Right renal pelvis (tissue), 4 donors: ENCODE measurements at places on chromosomes 5 and 9. TPM values are rescaled to one million over a fixed set of nuclear protein-coding genes. Genes with fewer than 3 reads are reported as not detected.

DNA sequence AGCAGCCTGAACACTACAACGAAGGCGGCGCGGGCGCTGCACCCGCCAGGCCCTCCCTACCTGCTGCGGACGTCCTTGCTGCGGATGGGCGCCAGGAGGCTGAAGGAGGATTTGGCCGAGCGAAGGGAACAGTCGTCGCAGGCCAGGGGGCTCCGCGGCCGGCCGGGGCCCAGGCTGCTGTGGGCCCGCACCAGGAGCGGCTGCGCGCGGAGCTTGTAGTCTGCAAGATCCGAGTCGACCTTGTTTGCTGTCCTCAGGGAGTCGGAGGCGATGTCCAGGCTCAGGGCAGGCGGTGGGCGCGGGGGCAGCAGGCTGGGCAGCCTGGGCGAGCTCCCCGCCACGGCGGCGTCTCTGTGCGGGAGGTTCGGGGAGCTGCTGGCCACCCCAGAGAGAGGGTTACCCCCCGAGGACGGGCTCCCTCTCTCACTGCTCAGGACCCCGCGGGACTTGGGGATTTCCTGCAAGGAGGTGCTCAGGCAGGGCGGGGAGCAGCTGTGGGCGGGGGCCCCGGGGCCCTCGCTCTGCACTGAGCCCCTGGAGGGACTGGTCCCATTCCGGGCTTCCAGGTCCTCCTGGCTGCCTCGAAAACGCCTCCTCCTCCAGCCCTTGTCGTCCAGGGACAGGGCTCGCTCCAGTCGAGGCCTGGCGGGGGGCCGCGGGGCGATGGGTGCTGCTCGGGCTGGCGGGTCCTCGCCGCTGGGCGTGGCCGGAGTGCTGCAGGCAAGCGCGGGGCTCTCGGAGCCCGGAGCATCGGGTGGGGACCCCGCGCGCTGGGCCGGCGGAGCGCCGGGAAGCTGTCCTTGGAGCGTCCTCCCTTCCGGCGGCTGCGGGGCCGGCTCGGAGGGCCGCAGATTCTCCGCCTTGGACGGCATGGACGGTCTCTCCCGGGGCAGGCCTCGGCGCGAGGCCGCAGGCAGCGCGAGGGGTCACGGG is 831 bp downstream of the INPP5E start:
- DNase-seq = no peak

- DNase-seq = no peak
These were observed 23.9 kb upstream of the ANKRD55 start for GRCh38 chr5:56257010-56257409.

DNA sequence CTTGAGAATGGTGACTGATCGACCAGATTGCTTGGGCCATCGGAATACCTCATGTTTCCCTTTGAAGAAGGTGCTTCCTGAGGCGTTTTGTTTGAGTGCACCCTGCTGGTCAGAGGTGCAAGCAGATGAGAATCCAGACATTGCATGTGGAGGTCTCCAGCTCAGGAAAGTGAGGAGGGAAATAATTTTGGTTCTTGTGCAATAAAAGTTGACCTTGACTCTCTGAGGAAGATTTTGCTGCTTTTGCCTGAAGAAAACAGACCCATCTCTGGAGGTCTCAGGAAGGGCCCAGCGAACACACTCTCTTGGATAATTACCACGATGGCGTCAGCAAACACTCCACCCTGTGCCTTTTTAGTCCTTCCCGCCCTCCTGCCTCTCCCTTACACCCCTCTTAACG is 69.7 kb downstream of the GRAMD2B start:
- DNase-seq = no peak

GRCh38 chr9:111873901-111874300 is 22.7 kb upstream of the UGCG start:
- no peak for DNase-seq

GRCh38 chr5:19865336-19866089 is 122.5 kb downstream of the CDH18 start:
- no peak for DNase-seq

GRCh38 chr5:1065891-1066650 is 45.8 kb downstream of the SLC12A7 start:
- no peak for DNase-seq

DNA sequence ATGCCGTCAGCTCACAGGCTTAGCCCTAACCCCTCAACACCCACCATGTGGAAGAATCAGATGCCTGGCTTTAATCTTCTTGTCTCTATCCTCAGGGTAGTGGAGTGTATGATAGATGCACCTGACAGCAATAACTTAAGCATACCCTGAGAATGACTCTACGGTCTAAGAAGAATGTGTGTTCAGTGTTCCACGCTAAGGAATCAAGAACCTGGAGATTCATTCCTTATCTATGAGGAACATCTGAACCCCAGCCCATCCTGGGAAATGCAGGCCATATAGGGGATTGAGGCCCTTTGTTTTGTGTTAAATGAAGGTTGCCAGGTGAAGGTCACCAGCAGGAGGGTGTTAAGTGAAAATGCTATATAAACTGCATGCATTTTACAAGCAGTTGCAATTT is 63.0 kb downstream of the KLHL3 start:
- no peak for DNase-seq

- no peak for DNase-seq
These were observed 53.1 kb downstream of the ADAMTS2 start for GRCh38 chr5:179292202-179292601.

DNA sequence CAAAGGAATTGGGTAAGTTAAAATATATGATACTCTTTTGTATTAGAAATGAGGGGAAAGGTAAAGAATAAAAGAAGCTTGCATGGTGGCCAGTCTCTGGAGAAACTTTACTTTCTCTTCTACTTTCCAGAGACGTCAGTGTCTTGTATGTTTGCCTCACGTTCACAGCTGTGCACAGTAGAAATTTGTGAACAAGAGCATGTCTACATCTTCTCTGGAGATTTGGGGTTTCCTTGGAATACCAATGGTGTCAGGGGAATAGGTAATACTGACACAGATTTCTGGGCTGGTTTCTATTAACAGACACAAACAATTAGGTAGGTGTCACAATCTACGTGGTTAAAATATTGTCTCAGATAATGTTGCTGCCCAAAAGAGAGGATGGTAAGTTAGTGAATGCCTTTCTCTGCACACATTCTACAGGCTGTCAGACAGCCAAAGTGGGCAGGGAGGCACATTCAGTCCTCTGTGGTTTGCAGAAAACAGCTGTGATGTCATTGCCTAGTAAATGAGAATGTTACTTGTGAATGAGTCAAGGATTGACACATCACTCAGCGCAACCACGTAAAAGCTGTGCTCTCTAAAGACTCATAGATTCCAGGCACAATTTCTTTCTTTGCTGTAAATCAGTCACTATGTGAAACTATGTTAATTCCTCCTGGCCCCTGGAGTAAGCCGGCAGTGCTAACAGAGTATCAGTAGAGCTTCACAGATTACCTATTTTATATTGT is 397.1 kb downstream of the MAN2A1 start:
- no peak for DNase-seq

Gene CD274
- polyA plus RNA-seq = 0.35 TPM

Gene NRG2
- polyA plus RNA-seq = 1.3 TPM

Gene DDX31
- 17.1 TPM for polyA plus RNA-seq

Gene GDA
- 0.58 TPM for polyA plus RNA-seq
